ENCODE measurements at places on chromosomes 3 and 15.

DNA sequence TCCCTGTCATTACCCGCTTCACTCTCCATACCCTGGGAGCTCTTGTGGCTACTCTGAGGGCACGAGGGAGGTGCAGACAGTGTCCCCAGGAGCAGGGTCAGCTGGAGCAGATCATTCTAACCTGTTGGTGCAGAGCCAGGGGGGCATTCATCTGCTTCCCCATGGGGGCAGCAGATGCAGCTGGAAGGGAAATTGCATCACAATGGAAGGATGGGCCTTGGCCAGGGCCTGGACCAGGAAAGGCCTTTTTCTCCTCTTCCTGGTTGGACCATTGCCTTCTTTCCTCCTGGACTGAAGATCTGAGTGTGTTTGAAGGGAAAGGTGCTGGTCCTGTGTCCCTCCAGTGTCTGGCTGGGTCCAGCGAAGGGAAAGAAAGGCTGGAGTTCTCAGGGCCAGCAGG lies 55.7 kb downstream of the EPHB1 start:
- peak; percentile 19 for DNase-seq

GRCh38 chr3:13346481-13347389 lies 73.4 kb downstream of the NUP210 start:
- peak; percentile 53 for DNase-seq

GRCh38 chr3:50324351-50325112 lies 2.0 kb upstream of the HYAL2 start:
- peak; percentile 80 for DNase-seq

GRCh38 chr3:54857343-54857742 lies 70.5 kb downstream of the LRTM1 start:
- DNase-seq = no peak

All from muscle of leg (tissue), 16 donors.